ENCODE measurements at places on chromosomes 3 and 15. TPM values are rescaled to one million over a fixed set of nuclear protein-coding genes. Genes with fewer than 3 reads are reported as not detected.

The KLF15 gene
- total RNA-seq, result 21.9 TPM

The APBA2 gene
- 6.7 TPM for total RNA-seq

The MEX3B gene
- 3.0 TPM for total RNA-seq

The LMAN1L gene
- total RNA-seq, result not detected

The HGD gene
- 1.0 TPM for total RNA-seq

The EFCAB12 gene
- total RNA-seq, result not detected

The ATP2B2 gene
- not detected for total RNA-seq

The MASP1 gene
- total RNA-seq, result 0.15 TPM

The CD200R1 gene
- not detected for total RNA-seq

The TMC3 gene
- total RNA-seq, result not detected

The HTR3D gene
- total RNA-seq, result not detected
